NCI-H1436 (cell line): ENCODE measurements at places on chromosomes 6 and 20.

DNA sequence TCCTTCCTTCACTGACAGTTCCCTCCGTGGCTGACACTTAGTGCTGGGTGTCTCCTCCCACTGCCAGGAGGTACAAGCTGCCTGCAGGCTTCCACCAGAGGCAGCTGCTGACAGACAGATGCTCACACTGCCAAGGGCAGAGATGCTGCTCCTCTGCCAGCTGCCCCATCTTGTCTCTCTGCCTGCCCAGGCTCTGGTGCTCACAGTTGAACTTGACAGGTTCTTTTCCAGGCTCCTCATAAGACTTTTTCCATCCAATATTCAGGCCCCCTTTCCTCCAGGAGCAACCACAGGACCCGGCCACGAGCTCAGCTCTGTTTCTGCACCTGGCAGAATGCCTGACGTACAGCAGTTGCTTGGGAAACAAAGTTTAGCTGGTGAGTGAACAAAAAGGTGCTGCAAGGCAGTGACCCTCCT lies 79.8 kb downstream of the PSMB1 start:
- DNase-seq, result no peak

- DNase-seq, result no peak
These were observed 566.9 kb downstream of the BCKDHB start for GRCh38 chr6:80673367-80673766.

GRCh38 chr20:63627129-63627750 lies 339 bp upstream of the GMEB2 start:
- DNase-seq, result peak; percentile 94

- no peak for DNase-seq
These were observed 89.4 kb downstream of the GRM4 start for GRCh38 chr6:34056305-34057108.

- DNase-seq, result no peak
These were observed 17.1 kb upstream of the HIVEP1 start for GRCh38 chr6:11994875-11995461.
